ENCODE measurements at places on chromosomes 12 and 14.

DNA sequence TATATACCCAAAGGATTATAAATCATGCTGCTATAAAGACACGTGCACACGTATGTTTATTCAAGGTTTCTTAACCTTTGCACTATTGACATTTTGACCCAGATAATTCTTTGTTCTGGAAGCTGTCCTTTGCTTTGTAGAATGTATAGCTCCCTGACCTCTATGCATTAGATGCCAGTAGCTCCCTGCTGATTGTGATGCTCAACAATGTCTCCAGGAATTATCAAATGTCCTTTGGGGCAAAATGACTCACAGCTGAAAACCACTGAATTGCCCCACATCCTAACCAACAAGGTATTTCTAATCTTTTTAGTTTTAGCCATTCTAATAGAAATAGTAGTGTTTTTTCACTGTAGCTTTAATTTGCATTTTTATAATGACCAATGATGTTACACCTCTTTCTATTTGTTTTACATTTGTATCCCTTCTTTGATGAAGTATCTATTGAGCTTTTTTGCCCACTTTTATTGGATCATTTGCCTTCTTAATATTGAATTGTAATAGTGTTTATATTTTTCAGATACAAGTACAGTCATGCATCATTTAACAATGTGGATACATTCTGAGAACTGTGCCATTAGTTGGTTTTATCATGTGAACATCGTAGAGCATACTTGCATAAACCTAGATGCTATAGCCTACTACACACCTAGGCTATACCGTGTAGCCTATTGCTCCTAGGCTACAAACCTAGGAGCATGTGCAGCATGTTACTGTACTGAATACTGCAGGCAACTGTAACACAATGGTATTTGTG is 10.4 kb upstream of the NOPCHAP1 start:
- DNase-seq: no peak

DNA sequence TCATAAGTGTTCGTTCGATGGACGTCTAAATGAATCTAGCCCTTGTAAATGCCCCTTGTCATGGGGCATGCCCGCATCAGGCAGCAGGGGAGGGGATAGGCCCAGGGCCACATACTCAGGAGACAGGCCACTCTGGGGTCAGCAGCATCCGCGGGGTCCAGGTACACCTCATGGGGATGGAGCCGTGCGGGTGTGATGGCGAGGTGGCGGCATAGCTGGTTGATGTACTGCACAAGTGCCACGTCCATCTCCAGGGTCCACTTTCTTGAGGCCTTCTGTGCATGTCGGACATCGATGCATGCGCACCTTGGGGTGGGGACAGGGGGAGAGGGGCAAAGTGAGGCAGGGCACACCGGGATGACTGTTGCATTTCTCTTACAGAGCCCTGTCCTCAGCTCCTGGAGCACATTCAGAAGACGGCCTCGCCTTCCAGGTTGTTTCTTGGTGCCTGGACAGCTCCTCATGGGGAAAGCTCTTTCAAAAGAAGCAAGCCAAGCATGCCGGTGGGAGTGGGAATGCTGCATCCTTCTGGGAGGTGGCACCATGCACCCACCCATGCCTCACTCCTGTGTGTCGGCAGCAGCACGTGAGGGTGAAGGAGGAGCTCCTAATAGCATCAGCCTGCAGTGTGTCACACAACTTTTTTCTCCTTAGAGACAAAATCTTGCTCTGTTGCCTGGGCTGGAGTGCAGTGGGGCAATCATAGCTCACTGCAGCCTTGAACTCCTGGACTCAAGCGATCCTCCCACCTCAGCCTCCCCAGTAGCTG is 47.4 kb downstream of the TRAFD1 start:
- DNase-seq: no peak

- no peak for DNase-seq
These were observed 354.2 kb upstream of the ATP2B1 start for GRCh38 chr12:90062799-90063198.

GRCh38 chr14:20782280-20782890 is 1.3 kb downstream of the RNASE6 start:
- no peak for DNase-seq

GRCh38 chr14:106813477-106813823 is 1287.1 kb downstream of the TMEM121 start:
- no peak for DNase-seq

- DNase-seq: no peak
These were observed 10.8 kb downstream of the SETD1B start for GRCh38 chr12:121814429-121815119.

GRCh38 chr14:34463598-34463961 is 1.5 kb upstream of the SPTSSA start:
- no peak for DNase-seq

GRCh38 chr12:96892104-96892503 is 15.0 kb upstream of the NEDD1 start:
- DNase-seq: no peak

- no peak for DNase-seq
These were observed 153.0 kb downstream of the MYRFL start for GRCh38 chr12:69978020-69978419.

DNA sequence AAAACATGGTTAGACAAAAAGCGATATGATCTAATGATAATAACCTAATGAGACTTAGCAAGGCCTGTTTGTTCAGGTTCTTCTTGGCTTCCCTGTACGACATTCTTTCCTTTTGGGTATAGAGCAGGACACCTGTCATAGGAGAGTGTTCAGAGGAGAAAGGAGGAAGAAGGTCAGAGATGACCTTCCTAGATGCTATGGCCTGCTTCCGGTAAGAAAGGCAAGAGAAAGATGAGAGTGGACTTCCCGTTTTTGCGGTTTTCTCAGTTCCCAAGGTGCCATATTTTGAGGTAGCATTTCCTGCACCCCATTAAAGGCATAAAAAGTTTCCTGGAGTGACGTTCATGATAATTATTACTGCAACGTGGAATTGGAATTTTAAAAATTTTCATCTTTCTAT is 8.7 kb downstream of the CLEC4E start:
- no peak for DNase-seq

DNA sequence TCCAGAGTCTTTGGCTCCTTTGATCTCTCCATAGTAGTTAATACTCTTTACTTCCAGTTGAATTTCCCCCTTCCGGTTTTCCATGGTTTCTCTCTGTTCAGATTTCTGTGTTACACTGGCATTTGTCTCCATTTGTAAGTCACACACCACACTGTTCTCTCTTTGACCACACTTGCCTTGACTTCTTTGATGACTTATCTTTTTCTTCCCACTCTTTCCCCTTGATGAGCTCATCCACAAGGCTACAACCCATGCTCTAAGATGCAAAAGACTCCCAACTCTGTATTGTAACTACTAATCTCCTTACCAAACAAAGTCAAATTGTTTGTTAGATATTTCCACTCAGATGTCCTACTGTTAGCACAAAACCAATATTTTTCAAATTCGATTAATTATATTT is 242.7 kb upstream of the E2F7 start:
- no peak for DNase-seq

- no peak for DNase-seq
These were observed 56.3 kb upstream of the DAAM1 start for GRCh38 chr14:59131938-59132795.

- DNase-seq: peak; percentile 27
These were observed 1.6 kb downstream of the ANKRD33 start for GRCh38 chr12:51889216-51890132.

DNA sequence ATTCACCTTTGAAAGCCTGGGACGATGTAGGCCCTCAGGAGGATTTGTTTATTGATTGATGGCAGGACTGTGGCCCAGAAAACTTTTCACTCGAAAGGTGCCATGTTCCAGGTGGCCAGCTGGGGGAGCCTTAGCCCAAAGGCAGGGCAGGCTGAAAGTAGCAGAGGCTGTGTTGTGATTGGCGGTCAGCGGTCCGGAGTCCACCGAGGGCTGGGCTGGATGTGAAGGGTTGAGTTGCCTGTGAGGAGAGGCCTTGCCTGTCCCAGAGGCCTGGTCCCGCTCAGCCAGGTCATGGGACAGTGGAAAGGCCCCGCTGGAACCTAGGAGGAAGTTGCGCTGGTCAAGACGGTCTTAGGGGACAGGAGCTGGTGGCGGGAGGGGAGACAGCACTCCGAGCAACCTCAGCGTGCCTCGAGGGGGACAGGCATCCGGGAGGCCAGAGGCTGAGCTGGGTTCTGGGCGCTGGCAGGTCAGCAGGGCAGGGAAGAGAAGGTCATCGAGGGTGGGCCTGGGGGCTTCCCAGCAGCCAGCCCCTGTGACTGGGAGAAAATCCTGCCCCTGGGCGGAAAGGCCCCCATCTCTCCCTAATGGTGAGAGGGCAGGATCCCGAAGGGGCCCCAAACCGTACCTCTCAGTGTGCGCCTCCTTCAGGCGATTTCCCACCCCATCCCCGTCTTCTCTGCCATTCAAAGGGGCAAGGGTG is 26.3 kb downstream of the CMA1 start:
- peak; percentile 90 for DNase-seq

- DNase-seq: no peak
These were observed 12.6 kb upstream of the B4GALNT3 start for GRCh38 chr12:447141-447540.

- peak; percentile 65 for DNase-seq
These were observed 14.1 kb upstream of the NUMB start for GRCh38 chr14:73472185-73473114.

GRCh38 chr12:126843915-126844669 is 1422.9 kb upstream of the TMEM132C start:
- DNase-seq: no peak

DNA sequence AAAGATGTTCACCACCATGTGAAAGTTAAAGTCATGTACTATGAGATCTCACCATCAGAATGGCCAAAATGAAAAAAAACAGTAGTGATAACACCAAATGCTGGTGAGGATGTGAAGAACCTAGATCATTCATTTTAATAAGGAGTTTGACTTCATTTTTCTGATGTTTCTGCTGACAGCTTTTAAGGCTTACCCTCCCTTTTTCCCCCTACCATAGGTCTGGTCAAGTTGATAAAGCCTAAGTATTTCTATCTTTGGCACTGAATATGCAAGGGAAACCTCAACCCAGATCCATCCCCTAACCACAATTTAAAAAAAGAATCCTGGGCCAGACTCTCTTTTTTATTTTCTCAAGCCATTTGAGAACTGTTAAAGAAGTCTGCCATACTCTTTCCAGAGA is 689.6 kb upstream of the FOXG1 start:
- DNase-seq: no peak

- no peak for DNase-seq
These were observed 15.8 kb downstream of the WNT5B start for GRCh38 chr12:1644534-1645438.

DNA sequence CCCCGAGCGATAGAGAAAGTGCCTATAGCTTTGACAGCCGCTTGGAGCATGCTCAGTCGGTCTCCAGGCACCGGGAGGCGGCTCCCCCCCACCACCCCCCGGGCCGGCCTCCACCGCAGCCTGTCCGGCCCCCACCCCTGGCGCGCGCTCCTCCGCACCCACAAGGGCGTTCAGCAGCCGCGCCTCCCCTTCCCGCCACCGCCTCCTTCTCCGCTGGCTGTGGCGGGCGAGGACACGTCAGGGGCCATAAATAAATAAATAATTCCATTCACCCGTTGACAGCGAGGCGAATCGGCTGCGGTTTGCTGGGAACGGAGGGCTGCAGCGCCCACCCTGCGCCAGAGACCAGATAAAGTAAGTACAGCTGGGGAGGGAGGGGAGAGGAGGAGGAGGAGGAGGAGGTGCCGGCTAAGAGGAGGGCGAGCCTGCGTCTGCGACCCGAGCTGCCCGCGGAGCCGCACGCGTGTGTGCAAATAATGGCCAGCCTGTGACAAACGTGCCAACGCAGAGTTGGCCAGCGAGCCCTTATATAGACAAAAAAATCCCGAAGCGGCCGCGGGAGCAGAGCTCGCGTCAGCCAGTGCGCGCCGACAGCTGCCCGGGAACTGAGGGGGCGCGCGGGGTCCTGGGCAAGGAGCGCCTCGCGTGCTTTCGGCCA is at the start of gene SLC16A7:
SLC16A7 (plus strand) TSS at position 147 of the 658 bp plus-strand sequence. CDS start 108,773 bp downstream, outside the sequence.
- DNase-seq: peak; percentile 79

- peak; percentile 80 for DNase-seq
These were observed at the start of gene RHOF for GRCh38 chr12:121793440-121793837. TSS of gene RHOF (minus strand) at chr12:121793688. CDS start at chr12:121793633, 55 bp downstream.

- no peak for DNase-seq
These were observed 92.2 kb upstream of the ATF7IP start for GRCh38 chr12:14272956-14273912.

DNA sequence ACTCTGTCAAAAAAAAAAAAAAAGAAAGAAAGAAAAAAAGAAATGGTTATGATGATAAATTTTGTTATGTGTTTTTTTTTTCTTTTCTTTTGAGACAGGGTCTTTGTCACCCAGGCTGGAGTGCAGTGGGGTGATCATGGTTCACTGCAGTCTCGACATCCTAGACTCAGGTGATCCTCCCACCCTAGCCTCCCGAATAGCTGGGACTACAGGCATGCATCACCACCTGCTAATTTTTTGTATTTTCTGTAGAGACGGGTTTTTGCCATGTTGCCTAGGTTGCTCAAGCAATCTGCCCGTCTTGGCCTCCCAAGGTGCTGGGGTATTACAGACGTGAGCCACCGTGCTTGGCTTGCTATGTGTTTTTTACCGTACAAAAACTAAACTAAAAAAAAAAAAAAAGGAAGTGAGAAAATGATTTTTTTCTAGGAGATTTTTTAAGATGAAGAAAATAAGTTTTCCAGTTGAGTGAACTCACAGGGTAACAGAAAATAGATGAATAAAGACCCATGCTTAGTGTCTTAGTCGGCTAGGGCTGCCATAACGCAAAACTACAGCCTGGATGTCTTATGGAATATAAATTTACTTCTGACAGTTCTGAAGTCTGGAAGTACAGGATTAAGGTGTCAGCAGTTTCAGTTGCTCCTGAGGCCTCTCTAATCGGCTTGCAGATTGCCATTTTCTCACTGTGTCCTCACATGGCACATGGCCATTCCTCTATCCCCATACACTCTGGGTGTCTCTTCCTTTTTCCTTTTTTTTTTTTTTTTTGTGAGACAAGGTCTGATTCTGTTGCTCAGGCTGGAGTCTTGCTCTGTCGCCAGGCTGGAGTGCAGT is 13.2 kb upstream of the APOF start:
- peak; percentile 35 for DNase-seq

- DNase-seq: peak; percentile 59
These were observed 27.0 kb upstream of the EID3 start for GRCh38 chr12:104276273-104277131.

All from GM13976 (cell line).